ENCODE measurements at places on chromosomes 12 and 14.

DNA sequence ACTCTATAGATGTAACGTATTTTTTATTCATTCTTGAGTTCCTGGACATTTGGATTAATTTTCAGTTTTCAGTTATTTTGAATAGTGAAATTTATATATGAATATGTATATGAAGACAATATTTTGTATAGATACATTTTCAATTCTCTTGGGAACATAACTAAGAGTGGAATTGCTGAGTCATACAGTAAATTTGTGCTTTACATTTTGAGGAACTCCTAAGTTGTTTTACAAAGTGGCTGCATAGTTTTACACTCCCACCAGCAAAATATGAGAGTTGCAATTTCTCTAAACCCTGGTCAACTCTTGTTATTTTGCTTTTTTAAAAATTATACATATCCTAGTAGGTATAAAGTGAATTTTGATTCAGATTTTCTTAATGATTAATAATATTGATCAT, 1838.6 kb upstream of the SEL1L start:
- DNase-seq = no peak

DNA sequence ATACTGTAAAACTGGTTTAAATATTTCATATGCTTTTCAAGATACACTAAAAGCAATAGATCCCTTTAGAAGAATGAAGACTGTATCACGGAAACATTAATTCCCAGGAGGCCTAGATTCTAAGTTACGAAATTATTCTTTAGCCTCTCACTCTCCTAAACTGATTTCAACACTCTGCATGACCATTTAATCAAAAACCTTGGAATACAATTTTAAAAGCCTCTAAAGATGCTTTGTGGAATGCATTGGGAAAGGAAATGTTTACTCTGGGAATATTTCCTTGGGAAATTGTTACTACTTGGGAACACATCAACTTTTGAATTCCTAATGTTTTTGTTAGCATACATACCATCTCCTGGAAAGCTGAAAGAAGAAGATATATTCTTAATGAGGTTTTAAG, 255.7 kb upstream of the FAR2 start:
- DNase-seq = no peak

DNA sequence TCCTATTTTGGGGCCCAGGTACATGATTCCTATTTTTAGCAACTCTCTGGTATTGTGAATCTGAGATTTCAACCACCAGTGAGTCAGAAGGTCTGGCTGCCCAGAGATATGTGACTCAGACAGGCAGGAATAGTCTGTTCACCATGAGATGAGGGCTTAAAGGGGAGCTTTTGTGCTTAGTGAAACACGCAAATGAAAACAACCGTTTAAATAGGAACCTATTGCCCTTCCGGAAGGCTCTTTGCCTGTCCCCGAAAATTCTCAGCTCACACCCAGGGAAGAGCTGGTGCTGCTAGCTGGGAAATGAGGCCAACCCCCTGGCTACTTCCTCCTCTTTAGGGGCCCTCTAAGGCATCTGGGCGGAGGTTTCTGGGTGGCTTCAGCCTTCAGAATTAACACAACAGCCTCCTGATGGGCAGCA, 283.6 kb downstream of the CACNA1C start:
- no peak for DNase-seq

GRCh38 chr12:26845057-26845666, 12.2 kb upstream of the ITPR2 start:
- DNase-seq = no peak

DNA sequence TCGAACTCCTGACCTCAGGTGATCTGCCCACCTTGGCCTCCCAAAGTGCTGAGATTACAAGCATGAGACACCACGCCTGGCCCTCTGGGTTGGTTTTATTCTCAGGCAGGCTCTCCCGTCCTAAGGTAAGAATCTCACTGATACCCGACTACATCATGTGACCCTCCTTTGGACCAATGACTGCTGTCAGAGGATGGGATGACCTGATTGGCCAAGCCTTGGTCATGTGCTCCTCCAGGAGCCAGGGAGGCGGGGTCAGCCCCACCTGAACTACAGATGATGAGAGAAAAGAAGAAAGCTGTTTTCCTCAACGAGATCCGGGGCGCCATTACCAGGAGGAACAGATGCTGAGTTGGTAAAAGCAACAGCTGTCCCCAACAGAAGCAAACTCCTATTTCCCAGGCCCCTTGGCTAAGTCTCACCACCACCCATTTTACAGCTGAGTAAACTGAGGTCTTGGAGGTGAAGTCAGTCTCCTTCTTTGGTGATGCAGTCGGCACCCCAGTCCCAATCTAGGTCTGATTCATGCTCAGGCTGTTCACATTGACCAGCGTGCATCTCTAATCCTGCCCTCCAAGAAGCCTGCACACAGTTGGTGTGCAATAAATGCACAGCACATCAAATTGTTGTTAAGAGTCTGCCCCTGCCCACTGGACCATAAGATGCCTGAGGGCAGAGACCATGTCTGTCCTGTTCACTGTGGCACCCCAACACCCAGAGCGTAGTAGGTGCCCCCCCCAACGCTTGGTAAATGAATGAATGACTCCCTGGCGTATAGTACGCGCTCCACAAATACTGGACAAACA, 118.8 kb downstream of the SCARB1 start:
- DNase-seq = no peak

DNA sequence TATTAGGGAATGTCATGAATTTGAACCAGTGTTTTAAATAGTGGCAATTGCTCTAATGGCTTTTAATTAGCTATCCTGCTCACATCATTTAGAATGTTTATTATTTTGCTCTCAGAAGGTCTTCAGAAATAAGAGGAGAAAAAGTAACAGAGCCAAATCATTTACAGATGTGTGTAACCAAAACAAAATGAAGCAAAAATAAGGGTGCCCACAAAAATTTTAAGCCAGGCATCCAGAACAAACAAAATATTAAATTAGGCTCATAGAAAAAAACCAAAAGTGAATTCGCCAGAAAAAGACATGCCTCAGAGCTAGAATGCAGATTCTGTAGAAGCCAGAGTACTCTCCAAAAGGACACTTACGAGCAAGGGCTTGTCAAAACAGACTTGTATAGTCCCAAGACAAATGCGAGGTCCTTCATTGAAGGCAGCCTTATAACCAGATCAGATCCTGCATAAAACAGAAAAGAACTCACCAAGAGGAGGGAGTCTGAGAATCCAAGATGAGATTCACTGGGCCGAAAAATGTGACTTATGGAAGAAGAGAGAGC, 20.2 kb upstream of the SERPINA1 start:
- DNase-seq = no peak

DNA sequence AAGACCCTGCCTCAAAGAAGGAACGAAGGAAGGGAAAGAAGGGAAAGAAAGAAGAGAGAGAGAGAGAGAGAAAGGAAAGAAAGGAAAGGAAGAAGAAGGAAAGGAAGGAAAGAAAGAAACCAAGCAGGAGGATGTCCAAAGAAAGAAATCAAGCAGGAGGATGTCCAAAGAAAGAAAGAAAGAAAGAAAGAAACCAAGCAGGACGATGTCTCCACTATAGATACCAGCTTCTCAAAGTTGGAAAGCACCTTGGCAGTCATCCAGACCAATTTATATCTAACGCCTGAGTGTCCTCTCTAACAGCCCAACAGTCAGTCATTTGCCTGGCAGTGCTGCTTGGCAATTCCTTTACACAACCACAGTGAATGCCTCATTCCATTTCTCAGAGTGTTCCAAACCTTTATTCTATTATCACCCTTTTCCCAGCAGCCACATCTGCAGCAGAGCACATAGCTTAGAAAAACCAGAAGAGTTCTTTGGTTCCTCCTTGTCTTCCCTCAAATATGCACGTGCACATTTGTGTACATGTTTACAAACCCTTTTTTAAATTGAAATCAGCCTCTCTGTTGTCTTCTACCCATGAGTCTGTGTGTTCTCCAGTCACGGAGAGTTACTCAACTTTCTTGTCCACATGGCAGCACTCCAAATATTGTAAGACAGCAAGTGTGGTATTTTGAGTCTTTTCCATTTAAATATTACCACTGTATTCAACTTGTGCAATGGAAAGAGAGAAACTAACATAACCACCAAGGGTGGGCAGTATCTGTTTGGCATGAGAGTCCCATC, 138.4 kb downstream of the STXBP6 start:
- DNase-seq = no peak

DNA sequence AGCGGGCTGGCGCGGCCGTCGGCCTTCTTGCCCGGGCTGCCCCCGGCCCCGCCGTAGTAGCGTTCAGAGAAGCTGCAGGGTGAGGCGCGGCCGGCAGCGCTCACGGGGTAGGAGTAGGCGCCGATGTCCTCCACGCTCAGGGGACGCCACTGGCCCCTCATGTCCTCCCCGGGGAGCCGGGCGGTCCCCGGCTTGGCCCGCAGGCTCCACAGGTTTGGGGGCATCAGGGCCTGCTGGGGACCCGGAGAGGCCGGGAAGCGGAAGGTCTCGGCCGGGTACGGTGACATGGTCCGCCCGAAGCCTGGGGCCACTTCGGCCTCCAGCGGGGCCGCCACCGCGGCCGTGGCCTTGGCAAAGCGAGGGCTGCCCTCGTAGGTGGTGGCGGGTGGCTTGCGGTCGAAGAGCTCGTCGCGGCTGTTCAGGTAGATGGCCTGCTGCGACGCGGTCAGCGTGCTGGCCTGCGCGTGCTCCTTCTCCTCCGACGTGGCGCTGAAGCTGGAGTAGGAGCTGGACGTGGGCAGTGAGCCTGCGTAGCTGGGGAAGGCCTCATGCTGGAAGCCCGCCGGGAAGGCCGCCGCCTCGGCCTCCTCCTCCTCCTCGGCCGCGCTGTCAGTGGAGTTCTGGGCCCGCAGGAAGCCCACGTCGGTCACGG, 48.7 kb downstream of the BEGAIN start:
- no peak for DNase-seq

DNA sequence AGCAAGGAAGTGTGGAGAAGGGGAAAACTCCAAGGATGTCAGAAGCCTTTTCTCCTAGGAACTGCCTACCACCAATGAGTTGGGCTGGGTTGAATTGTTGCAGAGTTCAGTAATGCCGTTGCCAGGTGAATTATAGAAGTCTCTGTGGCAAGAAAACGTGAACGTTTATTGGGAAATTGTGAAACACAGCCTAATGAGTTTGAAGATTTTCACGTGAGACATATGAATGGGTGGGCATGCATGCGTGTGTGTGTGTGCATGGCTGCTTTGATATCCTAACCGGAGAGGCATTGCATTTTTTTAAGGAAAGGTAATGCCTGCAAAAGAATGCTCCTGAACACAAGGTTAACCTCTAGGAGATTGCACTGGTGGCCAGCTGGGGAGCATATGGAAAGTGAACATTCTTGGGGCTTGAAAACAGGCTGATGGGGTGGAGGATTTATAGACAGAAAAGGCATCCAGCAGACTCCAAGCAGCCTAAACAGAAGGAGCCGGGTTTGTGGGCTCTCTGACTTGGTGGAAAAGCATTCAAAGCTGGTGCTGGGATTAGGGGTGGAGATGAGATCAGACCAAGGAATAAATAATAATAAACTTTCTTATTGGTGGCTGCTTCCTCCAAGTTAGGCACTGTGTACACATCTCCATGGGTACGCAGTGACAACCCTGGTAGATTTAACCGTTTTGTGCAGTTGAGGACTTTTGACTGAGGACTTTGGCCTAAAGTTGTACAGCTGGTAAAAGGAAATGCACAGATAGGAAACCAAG, 67.8 kb downstream of the NTF3 start:
- DNase-seq = no peak

GRCh38 chr12:82414926-82415325, 56.6 kb downstream of the METTL25 start:
- DNase-seq = no peak

DNA sequence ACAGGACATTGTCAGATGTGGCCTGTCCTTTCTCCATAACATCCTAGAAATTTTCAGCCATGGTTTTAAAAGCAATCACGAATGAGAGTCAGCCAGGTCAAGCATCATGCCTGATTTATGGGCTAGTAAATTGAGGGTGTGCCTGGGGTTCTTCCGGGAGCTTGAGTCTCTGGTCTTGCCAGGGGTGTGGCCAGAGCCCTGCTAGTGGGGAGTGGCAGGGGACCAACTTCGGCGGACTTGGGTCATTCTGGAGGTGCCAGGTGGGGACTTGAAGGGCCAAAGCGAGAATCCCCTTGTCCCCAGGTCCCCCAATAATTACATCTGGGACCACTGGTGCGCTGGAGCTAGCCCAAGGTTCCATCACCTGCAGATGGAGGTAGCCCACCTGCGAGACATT, 5.7 kb downstream of the OTUB2 start:
- no peak for DNase-seq

DNA sequence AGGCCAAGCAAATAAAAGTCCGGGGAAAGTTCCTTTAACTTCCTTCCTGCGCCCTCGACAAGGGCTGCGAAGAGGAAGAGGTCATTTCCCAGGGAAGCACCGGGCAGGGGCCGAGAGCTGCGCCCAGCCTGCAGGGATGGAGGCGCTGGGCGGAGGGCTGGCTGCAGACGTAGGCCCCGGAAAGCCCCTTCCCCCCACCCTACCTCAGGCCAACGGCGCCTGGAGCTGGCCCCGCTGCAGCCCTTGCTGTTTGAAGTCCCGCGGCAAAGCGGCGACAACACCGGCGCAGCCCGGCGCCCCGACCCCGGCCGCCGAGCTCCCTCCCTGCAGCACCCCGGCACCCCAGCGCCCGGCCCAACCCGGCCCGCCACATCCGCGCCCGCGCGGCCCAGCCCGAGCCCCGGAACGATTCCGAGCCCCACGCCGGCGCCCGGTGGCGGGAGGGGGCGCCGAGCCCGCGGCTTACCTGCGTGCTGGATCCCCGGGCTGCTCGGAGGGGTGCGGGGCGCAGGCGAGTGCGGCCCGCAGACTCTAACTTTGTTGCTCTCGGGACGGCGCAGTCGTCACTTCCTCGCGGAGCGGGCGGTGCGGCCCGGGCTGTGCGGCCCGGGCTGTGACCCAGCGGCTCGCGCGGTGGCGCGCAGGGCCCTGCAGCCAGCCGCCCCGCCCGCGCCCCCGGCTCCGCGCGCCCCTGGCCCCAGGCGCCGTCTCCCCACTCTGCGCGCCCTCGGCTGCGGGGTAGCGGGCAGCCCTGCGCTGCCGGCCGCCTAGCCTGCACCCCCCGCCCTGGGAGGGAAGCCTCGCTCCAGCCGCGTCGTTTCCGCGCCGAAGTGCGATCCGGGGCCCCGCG, 64.8 kb upstream of the PTGR2 start:
- no peak for DNase-seq

DNA sequence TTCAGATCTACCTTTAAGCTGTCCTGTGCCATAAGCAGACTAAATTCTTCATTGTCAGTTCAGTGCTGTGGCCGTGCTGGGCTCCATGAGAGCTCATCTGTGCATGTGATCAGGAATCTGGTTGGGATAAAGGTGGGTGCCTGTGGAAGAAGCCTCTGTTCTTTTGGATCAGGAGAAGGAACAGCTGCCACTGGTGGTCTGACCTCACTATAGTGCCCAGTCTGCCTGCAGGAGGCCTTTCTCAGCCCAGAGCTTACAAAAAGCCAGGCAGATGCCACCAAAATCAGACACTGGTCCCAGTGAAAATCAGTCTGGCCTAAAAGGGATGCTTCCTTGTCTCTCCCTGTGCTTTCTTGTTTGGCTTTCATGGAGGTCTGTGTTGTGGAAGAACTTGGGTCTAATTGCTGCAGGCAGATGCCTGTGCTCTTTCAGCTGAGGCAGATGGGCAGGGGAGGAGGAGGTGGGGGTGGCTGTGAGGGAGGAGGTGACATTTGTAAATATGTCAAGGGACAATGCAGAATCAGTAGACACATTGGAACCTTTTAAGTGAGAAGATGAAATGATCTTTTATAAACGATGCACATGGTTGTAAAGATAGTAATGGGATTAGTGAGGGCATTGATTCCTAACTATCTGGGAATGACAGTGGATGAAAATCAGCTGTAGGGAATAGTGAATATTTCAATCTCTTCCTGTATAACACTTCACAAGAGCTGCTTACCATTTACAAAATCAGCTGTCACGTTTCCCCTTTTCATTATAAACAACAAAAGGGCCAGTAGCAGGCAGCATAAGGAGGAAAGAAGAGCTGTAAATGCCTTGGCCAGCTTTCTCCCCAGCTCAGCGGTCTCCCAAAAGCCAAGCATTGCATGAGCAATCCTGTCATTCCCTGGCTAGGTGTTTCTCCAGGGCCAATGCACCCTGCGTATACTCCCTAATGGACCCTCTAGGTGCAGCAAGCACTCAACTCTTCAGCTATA, 44.6 kb downstream of the CACNA2D4 start:
- no peak for DNase-seq
